ENCODE measurements at places on chromosomes 16 and 17.

GRCh38 chr17:69492410-69493071 is 78.0 kb downstream of the MAP2K6 start:
- DNase-seq, result no peak

DNA sequence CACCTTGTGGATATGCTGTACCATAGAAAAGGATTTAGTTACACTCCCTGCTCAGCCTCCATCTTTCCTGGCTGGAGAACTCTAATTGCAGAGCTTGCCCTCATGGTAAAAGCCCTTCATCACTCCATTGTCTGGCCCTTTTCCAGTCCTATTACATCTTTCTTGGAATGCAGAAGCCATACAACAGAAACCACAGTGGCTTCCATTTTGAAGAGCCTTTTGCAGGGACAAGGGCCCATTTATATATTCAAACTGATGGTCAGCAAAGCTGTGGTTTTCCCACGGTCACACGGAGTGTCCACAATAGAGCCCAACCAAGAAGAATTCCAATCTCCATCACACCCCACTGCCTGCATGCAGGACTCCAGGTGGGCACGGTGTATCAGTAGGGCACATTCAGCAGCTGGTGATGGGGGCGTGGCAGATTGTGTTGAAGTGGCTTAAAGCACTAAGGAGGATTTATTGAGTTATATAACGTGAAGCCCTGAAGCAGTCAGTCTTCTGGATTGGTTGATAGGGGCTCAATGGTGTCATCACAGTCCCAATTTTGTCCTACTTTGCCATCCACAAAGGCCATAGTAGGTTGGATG is 20.3 kb downstream of the COPRS start:
- no peak for DNase-seq

GRCh38 chr16:3259836-3260235 is 3.4 kb upstream of the MEFV start:
- DNase-seq, result peak; percentile 36

- DNase-seq, result no peak
Measured at GRCh38 chr16:78290872-78291591, 191.6 kb downstream of the WWOX start.
